ENCODE measurements at places on chromosomes 16 and 17.

- no peak for DNase-seq
These were observed 11.7 kb downstream of the RHBDL3 start for GRCh38 chr17:32277284-32277683.

DNA sequence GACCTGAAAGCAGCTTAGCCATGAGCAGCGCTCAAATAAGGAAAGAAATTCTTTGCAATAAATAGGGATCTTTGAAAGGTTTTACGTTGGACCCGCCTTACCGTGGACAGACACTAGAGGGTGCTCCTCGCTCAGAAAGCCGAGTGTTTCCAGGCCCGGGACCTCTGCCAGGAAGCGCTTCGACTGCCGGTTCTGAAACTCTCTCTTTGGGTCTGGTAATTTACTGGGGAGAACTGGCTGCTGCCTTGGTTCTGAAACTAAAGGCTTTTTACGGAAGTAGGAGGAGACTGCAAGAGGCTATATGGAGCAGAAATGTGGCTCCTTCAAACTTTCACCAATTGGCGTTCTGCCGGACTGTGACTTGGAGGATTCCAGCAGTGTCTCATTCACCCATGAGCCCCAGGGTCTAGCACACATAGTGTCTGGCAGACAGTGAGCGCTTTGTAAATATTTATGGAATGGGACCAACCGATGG lies 45.6 kb upstream of the HOXB9 start:
- DNase-seq: peak; percentile 61

GRCh38 chr16:53611179-53611696 lies 92.4 kb downstream of the RPGRIP1L start:
- DNase-seq: no peak

DNA sequence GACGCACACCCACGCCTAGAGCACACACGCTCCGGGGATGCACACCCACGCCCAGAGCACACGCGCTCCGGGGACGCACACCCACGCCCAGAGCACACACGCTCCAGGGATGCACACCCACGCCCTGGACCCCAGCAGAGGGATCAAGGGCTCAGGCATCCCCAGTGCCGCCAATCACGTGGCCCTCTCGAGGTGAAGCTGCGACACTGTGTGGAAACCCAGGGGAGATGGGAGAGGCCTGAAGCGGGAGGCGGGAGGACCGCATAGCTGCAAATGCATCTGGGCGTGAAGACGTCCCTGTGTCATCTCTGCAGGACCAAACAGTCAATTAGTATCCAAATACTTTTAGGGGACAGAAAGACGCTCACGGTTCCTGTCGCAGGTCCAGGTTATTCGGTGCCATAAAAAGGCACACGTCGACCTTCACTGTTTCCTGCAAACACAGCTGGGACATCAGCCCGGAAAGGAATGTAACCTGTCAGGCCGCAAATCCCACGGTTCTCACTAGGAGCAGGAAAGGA lies 56.4 kb downstream of the TBC1D16 start:
- DNase-seq: no peak

GRCh38 chr17:36501963-36502362 lies 15.5 kb downstream of the ZNHIT3 start:
- DNase-seq: no peak

DNA sequence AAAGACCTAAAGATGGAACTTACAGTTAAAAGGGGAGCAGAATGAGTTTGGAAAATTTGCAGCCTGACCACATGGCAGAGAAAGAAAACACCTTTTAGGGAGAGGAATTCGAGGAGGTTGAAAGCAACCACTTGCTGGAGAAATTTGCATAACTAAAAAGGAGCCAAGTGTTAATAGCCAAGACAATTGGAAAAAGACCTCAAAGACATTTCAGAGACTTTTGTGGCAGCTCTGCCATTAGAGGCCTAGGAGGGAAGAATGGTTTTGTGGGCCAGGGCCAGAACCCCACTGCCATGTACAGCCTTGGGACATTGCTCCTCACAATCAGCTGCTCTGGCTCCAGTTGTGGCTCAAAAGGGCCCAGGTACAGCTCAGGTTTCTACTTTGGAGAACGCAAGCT lies 338.5 kb downstream of the UTP18 start:
- no peak for DNase-seq

DNA sequence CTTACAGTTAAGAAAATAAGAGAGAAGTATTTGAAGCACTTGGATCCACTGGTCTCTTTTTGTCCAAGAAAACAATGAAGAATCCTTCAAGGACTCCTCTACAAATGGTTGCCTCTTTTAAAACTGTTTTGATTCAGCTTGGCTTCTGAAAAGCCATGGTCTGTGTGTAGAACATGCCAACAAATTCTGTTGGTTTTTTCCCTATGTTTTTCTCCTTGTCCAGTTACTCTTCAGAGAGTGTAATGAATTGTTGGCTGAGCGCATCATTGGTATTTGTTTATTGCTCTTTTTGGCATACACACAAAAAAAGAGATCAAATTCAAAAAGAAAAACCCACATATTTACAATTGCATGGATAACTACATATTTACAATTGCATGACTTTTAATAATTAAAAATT lies at the start of gene ABCA10:
ABCA10 (minus strand) TSS at position 249 of the 400 bp plus-strand sequence. CDS start 3,466 bp downstream, outside the sequence.
- no peak for DNase-seq

GRCh38 chr17:2366747-2367494 lies 29.6 kb downstream of the SGSM2 start:
- no peak for DNase-seq

DNA sequence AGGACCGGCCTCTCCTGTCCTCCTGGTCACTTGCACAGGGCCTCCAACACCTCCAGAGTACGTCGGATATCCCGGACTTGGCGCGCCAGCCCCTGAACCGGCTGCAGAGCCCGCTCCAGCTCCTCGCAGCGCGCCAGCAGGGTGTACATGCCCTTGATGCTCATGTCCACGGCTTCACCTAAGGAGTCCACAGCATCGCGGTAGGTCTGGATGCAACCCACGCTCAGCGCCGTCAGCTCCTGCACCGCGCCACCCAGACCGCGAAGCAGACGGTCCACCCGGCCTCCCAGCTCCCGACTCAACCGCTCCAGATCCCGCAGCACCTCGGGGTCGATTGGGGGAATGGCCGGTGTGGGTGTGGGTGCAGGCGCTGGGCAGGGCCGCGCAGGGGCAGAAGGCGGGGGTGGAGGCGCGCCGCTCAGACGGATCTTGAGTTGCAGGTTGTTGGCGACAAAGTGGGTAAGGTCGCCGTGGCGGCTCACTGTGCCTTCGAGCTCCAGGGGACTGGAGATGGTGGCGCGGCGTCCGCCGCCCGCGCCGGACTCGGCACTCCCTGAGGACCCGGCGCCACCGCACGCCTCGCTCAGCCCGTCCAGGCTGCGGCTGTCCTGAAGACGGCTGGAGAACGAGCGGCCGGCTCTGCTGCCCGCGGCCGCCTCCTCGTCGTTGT lies 804 bp downstream of the BORCS6 start:
- no peak for DNase-seq

GRCh38 chr17:39359994-39360393 lies 41.4 kb downstream of the FBXL20 start:
- no peak for DNase-seq

DNA sequence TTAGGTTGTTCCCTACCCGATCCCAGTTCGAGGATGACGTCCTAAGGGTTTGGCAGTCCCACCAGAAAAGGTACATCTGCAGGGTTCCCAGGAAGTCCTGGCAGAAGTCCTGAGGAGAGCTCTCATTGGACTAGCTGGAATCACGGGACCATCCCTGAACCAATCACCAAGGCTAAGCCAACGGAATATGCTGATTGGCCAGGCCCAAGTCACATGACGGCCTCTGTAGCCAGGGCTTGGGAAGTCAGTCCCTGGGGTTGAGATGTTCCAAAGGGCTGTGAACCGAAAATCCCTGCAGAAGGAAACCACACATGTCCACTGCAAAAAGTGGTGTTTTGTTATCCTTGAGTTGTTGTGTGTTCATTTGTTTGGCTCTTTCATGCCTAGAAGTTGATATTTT lies 68.2 kb upstream of the ZNF423 start:
- peak; percentile 3 for DNase-seq

GRCh38 chr17:81916234-81917001 lies 1.6 kb downstream of the SIRT7 start:
- DNase-seq: no peak

DNA sequence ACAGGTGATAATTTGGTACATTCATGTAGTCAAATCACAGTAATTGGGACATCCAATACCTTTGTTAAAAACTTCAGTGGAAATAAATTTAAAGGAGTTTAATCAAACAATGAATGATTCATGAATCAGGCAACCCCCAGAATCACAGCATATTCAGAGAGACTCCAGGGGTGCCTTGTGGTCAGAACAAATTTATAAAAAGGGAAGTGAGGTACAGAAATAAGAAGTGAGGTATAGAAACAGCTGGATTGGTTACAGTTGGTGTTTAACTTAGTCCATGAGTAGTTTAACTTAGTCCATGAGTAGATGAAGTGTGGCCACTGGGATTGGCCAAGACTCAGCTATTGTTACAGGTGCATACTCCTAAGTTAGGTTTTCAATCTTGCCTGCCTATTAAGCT lies 25.1 kb downstream of the TMEM98 start:
- DNase-seq: no peak

DNA sequence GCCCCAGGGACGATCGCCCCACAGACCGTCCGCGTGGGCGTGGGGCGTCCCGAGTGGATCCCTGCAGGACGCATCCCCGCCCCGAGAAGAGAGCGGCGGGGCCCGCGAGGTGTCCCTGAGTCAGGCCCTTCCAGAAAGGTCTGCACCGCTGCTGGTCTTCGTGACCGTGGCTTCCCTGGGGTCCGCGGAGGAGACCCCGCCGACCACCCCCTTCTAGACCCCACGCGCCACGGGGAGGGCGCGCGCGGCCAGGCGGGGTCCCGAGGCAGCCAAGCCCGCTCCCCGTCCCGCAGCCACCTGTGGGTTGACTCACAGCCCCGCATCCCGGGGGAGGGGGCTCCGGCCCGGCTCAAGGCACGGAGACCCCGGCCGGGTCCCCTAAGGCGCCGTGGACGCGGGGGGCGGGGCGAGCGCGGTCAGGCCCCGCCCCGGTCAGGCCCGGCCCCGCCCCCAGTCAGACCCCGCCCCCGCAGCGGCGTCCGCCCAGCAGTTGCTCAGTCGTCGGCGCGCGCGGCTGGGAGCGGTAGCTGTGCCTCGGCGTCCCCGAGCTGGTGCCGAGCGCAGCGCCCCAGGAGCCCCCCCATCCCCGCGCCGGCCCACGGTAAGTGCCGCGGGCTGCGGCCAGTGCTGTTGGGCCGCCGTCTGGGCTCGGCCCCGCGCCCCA lies at the start of gene BAIAP3:
BAIAP3 (plus strand) TSS at position 497 of the 664 bp plus-strand sequence. CDS start 4,905 bp downstream, outside the sequence.
- no peak for DNase-seq

DNA sequence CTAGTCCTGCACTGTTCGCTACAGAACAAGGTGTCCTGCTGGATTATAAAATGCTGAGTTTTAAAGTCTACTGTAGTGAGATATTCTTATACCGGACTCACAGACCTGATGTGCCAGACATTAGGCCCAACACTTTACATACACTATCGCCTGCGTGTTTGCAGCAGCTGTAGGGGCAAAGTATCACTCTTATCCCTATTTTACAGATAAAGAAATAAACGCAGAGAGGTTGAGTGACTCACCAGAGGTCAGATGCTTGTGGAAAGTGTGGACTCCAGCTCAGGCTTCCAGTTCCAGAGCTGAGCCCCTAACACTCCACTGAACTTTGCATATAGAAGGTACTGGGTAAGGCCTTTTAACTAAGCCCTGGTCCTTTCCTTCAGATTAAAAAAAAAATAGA lies 47.4 kb downstream of the PLXDC1 start:
- DNase-seq: no peak

Measured in SW480 (cell line).